Fibroblast of lung (primary cell): ENCODE measurements at places on chromosomes 11 and 22. TPM values are rescaled to one million over a fixed set of nuclear protein-coding genes. Genes with fewer than 3 reads are reported as not detected.

- no peak for DNase-seq
Observed at GRCh38 chr11:6258141-6258540, 1.5 kb upstream of the CCKBR start.

DNA sequence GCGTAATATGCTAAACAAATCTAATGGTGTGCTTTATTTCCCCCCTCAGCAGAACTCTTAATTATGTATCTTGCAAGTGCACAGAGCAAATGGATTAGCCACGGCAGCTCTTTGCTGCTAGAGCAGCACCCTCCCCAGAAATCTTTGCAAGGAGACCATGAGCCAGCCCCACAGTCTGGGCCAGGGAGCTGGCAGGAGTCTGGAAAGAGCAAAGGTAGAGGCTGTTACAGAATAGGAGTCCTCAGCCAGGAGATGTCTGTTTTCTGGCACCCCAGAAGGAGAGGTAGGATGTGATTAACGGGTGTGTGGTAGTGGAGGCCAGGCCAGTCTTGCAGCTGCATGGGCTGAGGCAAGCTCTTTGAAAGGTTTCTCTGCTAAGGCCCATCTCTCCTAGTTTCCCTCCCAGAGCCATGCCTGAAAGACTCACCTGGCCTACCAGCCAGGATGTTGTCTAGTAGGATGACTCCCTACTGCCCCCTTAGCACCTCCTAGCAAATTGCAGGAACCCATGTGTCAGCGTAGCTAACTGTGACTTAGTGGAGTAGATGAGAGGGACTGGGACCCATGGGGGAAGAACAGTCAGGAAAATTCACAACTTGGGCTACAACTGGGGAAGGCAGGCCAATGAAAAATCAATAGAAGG lies 557.2 kb downstream of the BUD13 start:
- no peak for DNase-seq

DNA sequence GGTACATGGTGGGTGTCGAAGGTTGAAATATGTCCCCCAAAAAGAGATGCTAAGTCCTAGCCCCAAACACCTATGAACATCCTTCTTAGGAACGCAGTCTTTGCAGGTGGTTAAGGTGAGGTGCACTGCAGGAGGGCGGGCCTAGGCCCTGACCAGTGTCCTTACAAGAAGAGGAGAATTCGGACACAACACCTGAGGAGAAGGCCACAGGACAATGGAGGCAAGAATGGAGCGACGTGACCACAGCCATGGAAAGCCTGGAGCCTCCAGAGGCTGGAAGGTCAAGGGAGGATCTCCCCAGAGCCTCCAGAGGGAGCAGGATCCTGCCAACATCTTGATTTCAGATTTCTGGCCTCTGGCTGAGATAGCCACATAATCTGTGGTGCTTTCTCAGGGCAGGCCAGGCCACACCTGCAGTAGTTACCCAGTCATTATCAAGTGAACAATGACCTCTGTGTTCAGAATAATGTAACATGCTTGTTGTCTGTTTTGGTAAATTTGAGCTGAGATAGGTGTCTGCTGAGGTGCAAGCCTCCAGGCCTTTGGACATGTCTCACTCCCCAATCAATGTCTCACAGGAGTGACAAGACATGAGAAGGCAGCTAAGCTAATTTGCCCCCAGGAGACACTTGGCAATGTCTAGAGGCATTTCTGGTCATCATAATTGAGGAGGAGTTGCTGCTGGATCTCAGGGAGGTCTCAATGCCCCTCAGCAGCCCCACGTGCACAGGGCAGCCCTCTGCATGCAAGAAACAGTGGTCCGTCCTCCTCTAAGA lies 498.9 kb downstream of the BRD1 start:
- DNase-seq = no peak

DNA sequence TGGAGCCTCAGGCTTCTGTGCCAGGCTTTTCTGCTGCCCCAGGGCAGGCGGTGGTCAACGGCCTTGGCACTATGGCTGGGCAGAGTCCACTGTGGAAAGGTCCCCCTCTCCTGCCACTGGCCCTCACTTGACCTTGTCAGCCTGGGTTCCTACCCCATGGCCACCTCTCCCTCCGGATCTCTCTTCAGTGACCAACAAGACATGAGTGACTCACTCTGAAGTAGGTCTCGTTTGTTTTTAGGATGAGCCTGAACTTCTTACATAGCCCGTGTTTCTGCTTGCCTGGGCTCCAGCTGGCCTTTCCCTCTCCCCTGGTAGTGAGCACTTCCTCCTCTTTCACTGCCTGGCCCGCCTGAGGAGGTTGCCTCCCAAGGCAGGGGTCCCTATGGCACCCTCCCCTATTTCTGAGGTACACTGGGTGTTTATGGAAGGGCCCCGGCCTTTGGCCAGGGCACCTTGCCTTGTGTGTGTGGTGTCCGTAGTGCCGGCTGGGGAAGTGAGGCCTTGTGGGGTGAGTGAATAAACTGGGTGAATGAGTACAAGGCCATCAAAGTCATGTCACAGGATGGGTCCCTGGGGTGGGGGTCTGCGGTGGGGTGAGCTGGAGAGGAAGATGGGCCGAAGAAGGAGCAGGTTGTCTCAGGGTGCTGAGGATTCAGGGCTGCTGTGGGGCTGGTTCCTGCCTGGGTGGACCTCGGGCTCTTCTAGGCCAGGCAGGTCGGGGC lies 5.0 kb downstream of the SHANK3 start:
- DNase-seq = no peak

GRCh38 chr22:32839831-32840584 lies 38.5 kb downstream of the TIMP3 start:
- DNase-seq = no peak

DNA sequence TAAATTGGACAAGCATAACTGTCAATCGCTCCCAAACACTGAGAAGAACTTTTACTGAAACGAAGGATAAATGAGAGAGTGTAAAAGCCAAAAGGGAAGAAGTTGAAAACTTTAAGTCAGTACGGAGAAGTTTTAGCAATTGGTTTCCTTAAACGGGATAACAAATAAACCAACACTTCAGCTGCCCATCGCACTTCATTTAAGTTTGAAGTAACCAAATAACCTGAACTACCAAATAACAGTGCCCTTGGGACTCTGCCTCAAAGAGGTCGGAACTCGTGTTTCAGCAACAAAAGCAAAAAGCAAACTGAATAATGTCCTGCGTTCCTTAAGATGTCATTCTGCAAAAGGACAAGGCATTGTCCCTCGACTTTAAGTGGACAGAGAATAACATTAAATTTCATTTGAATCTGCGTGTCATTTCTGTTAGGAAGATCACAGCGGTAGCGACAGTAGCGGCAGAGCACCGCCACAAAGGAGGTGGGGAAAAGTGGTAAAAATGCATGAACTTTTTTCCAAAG lies 127.0 kb upstream of the C11orf58 start:
- DNase-seq = no peak

DNA sequence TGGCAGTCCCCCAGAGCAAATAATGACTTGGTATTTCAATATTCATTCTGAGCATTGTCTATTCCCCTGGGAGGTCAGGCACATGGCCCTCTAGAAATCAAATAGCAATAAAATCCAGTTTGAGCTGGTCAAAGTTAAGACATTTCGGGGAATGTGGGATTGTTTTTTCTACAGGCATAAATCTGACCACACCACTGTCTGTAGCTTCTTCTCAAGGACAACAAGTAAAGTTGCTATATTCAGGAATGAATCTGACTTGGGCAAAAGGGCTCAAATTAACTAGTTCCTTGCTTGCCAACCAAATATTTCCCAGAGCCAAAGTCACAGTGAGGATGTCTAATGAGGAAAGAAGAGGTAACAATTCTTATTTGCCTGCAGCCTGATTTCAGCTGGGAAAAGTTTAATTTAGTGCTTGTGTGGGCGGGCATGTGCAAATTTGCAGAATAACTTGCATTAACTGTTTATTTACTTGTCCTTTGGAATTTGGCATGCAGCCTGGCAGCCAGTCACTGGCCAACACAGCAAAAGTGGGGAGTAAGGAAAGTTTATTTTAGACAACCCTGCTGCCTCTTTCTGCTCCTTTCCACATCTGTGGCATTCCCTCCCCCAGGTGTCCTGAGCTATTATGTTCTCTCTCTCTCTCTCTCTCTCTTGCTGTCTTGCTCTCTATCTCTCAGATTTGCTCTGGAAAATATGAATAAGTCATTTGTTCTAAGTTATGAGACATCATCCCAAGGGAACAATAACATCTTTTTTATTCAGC lies 51.2 kb upstream of the ARHGAP20 start:
- DNase-seq = peak; percentile 86

DNA sequence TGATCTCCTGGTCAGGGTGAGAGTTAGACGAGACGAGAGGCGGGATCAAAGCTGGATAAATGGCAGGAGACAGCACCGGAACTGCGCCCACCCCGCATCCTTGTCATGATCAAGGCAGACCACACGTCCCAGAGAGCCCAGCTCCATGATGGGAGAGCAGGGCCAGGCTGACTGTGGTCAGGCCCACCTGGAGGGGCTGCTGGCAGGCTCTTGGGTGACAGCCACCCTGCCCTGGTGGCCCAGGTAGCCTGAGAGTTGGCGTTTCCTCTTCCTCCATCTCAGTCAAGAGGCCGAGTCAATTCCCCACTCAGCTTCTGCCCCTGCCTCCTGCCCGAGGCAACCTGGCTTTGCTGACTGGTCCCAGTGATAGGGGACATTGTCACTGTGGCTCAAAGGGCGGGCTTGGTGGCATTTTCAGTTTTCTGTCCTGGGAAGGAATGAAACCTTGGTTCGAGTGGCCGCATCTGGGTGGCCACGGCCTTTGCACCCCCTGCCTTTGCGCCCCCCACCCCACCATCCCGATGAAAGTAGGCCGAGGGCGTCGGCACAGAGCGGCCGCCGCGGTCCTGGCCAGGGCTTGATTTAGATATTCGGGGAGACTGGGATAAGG lies 60.8 kb upstream of the PPARA start:
- no peak for DNase-seq

- no peak for DNase-seq
Observed at GRCh38 chr11:70883973-70884623, 368.3 kb downstream of the SHANK2 start.

- no peak for DNase-seq
Observed at GRCh38 chr11:9616042-9616675, 42.7 kb downstream of the WEE1 start.

DNA sequence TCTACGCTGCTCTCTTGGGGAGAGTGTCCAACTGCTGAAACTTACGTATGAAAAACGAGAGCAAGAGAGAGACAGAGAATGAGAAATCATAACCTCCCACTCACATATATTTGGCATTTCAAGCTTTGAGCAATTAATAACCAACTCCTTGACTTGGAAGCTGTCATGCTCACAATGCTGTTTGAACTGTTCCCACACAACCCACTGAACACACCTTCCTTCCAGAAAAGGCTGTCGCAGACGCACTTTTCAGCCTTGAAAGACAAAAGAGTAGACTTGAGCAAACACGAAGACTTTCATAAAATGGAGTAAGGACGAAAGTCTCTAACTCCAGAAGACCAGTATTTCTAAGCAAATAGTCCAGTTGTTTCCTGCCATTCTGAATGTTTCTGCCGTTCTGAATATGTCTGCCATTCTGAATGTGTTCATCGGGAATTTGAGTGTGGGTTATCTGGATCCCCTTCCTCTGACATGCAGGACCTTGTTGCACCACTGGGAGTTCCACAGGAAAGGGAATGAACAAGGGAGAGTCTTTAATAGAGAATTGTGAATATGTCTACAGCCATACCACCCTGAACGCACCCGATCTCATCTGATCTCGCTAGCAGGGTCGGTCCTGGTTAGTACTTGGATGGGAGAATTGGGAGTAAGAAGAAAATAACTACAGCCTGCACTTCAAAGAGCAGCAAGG lies 86.2 kb upstream of the BARX2 start:
- DNase-seq = no peak

DNA sequence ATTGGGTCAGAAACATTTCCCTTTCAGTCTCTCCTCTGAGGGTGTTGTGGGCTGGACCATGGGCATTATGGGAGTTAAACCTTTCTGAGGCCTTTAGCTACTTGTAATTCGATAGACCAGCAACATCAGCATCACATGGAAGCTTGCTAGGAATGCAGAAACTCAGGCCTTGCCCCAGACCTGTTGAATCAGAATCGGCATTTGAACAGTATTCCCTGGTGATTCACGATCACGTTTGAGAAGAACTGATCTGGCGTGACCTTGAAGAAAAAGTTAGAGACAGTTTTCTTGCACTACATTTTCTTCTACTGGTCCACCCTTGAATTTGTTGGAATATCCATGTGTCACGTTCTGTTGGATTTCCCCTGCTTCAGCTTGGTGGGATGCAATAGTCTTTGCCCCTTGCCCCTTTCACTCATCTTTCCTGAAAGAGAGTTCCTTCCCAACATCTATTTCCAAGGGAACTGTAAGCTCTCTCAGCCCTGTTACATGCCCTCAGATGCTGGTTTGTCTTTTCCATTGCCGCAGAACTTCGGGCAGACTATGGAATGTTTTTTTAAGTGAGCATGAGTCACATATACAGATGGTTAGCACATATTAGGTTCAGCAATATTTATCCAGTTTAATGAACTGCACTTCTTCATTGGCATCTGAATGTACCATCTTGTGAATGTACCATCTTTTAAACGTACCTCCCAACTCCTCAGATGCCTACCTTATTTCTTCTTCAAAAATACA lies 23.9 kb downstream of the EHF start:
- peak; percentile 90 for DNase-seq

GRCh38 chr11:69470793-69471728 lies 10.4 kb upstream of the LINC01488 start:
- DNase-seq = no peak

DNA sequence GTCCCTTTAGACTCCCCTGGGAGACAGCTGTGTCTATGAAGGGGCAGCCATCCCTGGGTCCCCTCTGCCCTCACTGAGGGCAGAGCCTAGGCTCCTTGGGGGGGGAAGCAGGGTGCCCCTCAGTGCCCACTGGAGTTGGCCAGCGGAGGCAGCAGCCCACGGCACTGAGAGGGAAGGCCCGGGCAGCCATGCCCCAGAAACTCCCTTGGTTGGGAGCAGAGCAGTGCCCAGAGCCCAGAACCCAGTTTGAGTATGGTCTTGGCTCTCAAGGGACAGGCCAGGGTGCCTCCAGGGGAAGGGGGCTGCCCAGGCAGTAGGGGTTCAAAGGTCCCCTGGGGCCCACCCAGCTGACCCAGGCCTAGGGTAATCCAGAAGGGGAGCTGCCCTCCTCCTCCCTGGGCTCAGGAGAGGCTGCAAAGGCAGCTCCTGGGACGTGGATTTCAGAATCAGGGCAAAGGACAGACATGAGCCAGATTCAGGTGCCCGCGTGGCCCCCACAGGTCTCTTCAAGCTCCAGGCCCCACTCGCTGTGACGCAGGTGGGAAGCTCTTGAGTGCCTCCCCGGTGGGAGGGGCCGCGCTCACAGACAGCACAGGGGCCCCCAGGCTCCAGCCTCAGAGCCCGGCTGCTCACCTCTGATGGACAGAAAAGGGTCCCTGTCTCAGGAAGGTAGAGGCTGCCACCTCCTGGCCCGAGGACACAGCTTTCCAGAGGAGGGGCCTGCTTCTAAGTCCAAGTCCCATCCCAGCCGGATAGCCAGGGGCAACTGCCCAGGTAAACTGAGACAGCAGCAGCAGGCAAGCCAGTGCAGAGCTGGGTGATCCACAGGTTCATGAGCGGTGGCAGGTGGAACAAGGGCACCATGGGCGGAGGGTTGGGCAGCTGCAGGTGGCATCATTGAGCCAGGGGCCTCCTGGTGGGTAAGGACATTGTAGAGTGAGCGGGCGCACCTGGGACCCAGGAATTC lies 2.6 kb downstream of the C11orf21 start:
- DNase-seq = no peak

- DNase-seq = no peak
Observed at GRCh38 chr11:128559496-128560103, 27.8 kb downstream of the ETS1 start.

The IL17REL gene
- total RNA-seq = under 0.01 TPM in 1 of 2 replicates, not detected in the other

The SYT12 gene
- under 0.01 and 0.26 TPM in 2 replicates for total RNA-seq

The ZNF408 gene
- 6.9 and 7.9 TPM in 2 replicates for total RNA-seq

The ZNF214 gene
- total RNA-seq = 8.7 and 9.9 TPM in 2 replicates

The APOL6 gene
- 50.3 and 58.3 TPM in 2 replicates for total RNA-seq

The CSNK2A3 gene
- total RNA-seq = 1.8 and 2.3 TPM in 2 replicates

The OSBP2 gene
- 0.51 and 3.8 TPM in 2 replicates for total RNA-seq
